SK-N-MC (cell line): ENCODE measurements at places on chromosomes 6 and 20.

DNA sequence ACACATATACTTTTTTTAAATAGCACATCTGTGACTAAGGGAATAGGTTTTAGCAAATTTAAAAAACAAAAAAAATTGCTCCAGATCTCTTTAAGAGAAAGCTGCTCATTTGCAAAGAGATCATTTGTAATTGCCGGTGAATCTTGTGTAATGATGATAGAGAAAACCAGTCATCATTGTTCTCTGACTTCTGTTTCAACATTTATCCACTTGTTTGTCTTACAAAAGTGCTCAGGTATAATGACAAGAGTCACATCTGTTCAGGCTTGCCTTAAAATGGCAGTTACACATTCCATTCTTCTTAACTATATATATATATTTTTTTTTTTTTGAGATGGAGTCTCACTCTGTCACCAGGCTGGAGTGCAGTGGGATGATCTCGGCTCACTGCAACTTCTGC lies 165.2 kb downstream of the AIG1 start:
- no peak for DNase-seq

- DNase-seq = no peak
These were observed 39.2 kb upstream of the FAM50B start for GRCh38 chr6:3809982-3810381.

DNA sequence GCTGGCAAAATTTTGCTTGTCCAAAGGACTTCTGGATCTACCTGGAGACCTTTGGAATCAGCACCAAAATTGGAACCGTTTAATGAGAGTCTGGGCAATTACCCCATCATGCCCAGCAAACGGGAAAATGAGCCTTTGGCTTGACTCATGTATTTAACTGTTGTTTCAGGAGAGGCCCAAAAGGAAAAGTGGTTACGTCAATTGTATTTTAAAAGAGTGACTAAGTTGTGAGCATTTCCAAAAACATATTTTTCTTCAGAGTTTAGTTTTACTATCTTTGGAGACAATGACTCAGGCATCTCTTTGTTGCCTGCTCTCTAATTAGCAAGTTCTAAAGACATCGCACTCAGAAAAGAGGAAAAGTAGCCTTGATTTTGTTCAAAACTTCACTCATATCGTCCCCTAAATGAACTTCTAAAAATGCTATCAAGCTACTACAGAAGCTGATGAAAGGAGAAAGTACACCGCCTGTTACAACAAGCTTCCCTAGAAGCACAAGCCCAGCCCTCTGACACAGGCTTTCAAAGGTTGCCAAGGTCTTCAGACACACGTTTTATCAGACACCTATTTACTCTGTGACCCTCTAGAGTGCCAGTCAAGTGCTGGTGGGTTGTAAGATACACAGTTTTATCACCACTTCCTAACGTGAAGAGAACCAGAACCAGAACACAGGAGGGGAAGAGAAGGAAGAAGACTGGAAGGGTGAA lies 146.2 kb downstream of the TBX18 start:
- no peak for DNase-seq

GRCh38 chr6:1912731-1913130 lies 303.0 kb downstream of the FOXC1 start:
- no peak for DNase-seq
